ENCODE measurements at places on chromosomes 2 and 18.

GRCh38 chr2:71611781-71612527 lies 158.6 kb downstream of the DYSF start:
- no peak overlapping the region for H3K4me3 ChIP-seq
- H3K27ac ChIP-seq, result no peak overlapping the region
- DNase-seq, result peak; percentile 7

- H3K4me1 ChIP-seq, result no peaks in the 10 kb centered on the region
- no peak for DNase-seq
- H3K27me3 ChIP-seq, result no peaks in the 10 kb centered on the region
- H3K36me3 ChIP-seq, result no peaks in the 10 kb centered on the region
- no peak overlapping the region for H3K27ac ChIP-seq
Observed at GRCh38 chr2:235939471-235939870, 228.7 kb downstream of the GBX2 start.

GRCh38 chr18:67608615-67609273 lies 92.2 kb upstream of the DSEL start:
- H3K27me3 ChIP-seq, result no peaks in the 10 kb centered on the region
- no peak overlapping the region for H3K4me3 ChIP-seq
- no peak for DNase-seq

DNA sequence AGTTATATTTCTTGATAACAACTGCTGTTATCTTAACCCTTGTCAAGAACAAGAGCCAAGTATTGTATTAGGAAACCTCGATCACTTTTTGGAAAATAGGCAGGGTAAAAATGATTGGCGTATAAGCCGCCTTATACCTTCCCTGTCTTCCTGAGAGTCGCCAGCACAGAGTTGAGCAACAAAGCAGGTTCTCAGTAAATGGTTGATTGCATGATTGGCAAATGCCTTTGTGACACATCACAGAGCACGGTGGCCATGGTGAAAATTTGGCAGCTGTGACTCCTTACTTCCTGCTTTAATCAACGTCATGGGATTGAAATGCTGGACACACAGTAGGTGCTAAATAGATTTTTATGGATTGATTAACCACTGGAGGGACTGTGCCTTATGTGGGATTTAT lies 3.9 kb upstream of the KLHL29 start:
- H3K4me1 ChIP-seq, result peaks cover 19% of the 10 kb centered on the region
- peak; percentile 49 for DNase-seq
- no peaks in the 10 kb centered on the region for H3K36me3 ChIP-seq
- H3K4me3 ChIP-seq, result no peak overlapping the region

Data from natural killer cell (primary cell).